ENCODE measurements at places on chromosomes 4 and X. TPM values are rescaled to one million over a fixed set of nuclear protein-coding genes. Genes with fewer than 3 reads are reported as not detected.

SLC49A3 gene
- 2.4 TPM for polyA plus RNA-seq

AMBN gene
- not detected for polyA plus RNA-seq

SMPX gene
- polyA plus RNA-seq = not detected

SLC7A11 gene
- polyA plus RNA-seq = 2.8 TPM

CXorf65 gene
- polyA plus RNA-seq = not detected

- DNase-seq = no peak
Measured at GRCh38 chr4:157818946-157819692, 353.7 kb downstream of the GASK1B start.

GRCh38 chrX:93177930-93178329 lies 495.4 kb downstream of the NAP1L3 start:
- no peak for DNase-seq

- no peak for DNase-seq
Measured at GRCh38 chrX:155247497-155247896, 16.8 kb downstream of the RAB39B start.

DNA sequence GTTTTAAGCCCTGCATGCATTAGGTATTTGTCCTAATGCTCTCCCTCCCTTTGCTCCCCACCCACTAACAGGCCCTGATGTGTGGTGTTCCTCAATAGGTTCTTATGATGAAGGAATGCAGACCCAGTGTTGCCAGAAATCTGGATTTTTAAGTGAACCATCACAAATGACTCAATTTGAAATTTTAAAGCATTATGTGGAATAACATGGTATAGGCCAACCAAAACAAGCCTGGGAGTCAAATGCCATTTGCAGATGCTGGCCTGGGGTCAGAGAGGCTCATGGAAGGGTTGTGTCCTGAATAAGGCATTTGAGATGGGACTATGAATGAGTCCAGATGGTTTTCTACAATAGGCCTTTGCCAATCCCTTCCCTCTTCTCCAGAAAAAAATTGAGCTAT lies 179.6 kb downstream of the SHROOM3 start:
- no peak for DNase-seq

- no peak for DNase-seq
Measured at GRCh38 chr4:25320336-25320735, 7.8 kb downstream of the ZCCHC4 start.

DNA sequence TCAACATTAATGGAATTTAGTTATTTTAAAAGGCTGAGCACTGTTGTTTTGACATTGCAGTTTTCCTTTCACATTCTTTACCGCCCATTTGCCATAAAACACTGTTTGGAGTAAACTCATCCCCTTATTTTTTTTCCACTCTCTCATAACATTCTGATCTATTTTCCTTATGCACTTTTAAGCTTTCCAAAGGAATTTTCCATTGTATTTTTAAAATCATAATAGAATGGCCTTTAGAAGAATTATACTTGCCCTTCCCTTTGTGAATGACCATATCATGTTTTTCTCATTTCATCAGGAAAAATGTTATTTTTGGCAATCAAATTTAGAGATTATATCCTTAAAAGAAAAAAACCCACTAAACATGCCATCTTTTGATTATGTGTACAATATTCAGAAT lies 1074.2 kb downstream of the STIM2 start:
- no peak for DNase-seq

- no peak for DNase-seq
Measured at GRCh38 chr4:116469582-116469981, 615.8 kb downstream of the TRAM1L1 start.

- no peak for DNase-seq
Measured at GRCh38 chrX:119647552-119648420, 41.6 kb upstream of the NKRF start.

Measured in sigmoid colon (tissue), 7 donors.